ENCODE measurements at places on chromosomes 12 and 14.

GRCh38 chr12:38930990-38931389 lies 25.6 kb upstream of the CPNE8 start:
- no peak for DNase-seq

DNA sequence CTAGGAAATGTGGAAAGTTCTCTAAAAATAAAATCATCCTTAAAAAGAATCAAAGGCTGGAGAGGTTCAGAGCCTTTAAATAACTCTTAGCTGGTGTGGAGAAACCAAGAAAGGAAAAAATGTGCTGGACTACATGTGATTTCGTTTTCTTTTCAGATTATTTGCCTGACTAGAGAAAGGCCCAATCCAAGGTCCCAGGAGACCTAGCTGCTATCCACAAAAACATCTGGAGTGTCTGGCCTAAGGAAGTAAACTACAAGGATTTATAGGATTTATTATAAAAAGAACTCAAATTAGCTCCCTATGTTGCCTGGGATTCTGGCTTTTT lies 774 bp upstream of the TMEM30B start:
- DNase-seq = no peak

- DNase-seq = no peak
These were observed 142.7 kb downstream of the RAD51B start for GRCh38 chr14:67962215-67962644.

DNA sequence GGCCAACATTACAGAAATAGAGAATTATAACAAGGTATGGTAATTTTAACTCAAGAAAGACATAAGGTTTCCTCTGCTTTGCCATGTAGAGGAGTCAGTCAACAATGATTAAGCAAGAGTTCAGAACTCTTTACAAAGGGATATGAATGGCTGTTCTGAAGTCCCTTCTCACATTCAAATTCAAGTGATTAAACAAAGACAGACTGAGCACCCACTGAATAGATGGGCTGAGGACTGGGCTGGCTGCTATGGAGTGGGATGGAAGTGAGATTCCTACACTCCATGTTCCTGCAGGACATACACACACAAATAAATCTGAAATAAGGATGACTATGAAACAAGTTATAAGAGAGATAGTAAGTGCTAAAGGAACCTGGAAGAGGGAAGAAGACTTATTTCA lies 199.0 kb upstream of the GRIP1 start:
- DNase-seq = no peak

GRCh38 chr12:1859643-1860042 lies 39.3 kb downstream of the LRTM2 start:
- no peak for DNase-seq

Data from KG1 (cell line).